ENCODE measurements at places on chromosomes 1 and 21. TPM values are rescaled to one million over a fixed set of nuclear protein-coding genes. Genes with fewer than 3 reads are reported as not detected.

DNA sequence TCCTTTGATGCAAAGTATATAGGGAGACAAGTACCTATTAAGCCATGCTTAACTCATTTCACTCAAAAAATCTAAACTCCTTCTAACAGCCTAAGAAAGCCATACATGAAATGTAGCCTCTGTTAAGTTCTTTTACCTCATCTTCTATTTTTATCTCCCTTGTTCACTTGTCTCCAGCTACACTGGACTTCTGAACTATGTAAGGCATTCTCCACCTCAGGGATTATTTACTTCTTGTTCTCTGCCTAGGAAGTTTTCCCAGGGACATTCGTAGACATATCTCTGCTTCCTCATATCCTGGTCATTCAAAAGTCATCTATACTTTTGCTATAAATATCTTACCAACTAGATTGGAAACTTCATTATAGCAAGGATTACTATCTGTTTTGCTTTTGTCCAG lies 96.9 kb downstream of the COP1 start:
- DNase-seq = no peak

GRCh38 chr1:54559111-54559548 lies 11.1 kb downstream of the ACOT11 start:
- no peak for DNase-seq

GRCh38 chr1:176696109-176696508 lies 233.1 kb downstream of the PAPPA2 start:
- no peak for DNase-seq

- DNase-seq = no peak
These were observed 7.9 kb downstream of the UBE2T start for GRCh38 chr1:202333861-202334260.

- DNase-seq = no peak
These were observed 182.1 kb upstream of the ADAMTS5 start for GRCh38 chr21:27149034-27149433.

DNA sequence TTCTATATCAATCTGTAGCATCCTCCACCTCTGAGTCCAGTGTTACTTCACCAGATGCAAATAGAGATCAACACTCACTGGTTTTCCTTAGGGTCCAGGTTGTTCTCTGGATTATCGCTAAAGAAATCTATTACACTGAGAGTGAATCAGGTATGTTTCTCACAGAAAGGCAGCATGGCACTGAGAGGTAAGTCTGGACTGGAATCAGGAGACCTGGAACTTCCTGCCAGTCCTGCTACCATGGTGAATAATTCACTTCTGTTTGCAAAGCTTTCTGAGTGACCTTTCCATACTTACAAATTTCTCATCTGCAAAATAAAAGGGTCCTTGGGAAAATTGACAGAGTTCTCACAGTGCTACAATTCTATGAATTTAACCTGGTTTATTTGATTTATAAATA lies 1583.3 kb downstream of the MRPL39 start:
- DNase-seq = no peak

DNA sequence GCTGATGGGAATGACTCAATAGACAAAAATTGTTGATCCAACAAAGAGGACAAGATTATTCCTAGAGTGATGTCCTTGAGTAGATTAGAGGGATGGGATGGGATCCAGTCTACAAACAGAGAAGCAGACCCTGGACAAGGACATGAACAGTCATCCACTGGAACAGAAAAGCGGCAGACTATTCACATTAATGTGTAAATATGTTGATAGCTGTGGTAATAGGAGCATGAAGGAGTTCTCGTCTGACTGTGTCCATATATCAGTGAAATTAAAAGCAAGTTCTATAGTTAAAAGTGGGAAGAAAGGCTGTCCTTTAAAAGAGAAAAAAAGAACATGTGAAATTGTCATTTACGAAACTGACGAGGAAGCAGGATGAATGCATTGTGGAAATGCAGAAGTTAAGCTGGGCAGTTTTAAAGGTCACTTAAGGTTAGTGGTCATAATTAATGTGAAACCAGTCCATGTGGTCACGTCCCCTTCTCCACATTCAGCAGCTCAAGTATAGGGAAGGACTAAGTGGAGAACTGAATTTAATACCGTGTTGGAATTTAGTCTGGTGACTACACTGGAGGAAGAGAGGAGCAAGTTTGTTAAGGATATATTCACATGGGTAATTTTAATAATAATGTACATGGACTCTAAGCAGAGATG lies 62.1 kb downstream of the PIK3R3 start:
- DNase-seq = no peak

DNA sequence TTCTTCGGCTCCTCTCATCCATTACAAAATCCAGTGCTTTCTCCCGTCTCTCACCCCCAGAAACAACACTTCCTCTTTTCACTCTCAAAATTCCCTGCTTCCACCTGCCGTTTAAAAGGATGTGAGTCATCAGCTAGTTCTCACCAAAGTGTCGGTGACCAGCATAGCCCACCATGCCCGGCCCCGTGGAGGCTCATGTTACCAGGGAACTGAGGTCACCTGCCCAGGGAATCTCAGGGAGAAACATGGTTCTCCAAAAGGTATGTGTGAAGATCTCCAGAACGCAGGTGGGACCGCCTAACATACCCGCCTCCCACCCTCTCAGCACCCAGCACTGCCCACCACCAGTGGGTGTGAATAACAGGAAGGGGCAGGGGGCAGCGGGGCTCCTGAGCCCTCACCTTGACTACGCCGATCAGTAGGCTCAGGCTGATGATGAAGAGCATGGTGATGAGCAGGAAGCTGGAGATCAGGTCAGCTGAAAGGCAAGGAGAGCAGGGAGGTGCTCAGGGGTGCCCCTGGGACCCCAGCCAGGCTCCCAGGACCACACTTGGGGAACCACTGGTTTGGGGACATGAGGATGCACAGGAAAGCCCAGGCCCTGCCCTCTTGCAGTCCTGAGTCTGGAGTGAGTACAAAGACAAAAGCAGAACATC lies 16.2 kb downstream of the LAPTM5 start:
- no peak for DNase-seq

DNA sequence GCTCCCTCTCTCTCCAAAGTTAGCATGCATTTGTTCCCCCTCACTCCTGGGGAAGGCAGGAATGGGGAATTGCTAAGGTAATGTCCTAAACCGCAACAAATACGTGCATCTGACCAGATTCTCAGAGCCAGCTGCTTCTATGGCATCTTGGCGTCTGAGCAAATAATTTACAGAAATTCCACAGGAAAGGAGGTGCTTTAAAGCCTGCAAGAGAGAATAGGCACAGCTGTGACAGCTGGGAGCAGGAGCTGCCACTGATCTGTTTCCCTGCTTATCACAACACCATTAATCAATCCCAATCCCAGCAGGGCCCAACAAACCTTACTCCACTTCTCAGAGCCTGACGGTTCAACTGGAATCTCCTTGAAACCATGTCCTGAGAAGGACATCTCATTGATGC lies 83.5 kb upstream of the ZNF281 start:
- no peak for DNase-seq

GRCh38 chr1:45785583-45785982 lies 17.8 kb upstream of the MAST2 start:
- peak; percentile 30 for DNase-seq

- DNase-seq = no peak
These were observed 10.6 kb upstream of the LEPR start for GRCh38 chr1:65409816-65410326.

GRCh38 chr1:147078606-147079399 lies 93.5 kb downstream of the PRKAB2 start:
- no peak for DNase-seq

- DNase-seq = peak; percentile 7
These were observed 64.1 kb downstream of the TIAM1 start for GRCh38 chr21:31279986-31280385.

- no peak for DNase-seq
These were observed 14.2 kb downstream of the RHOC start for GRCh38 chr1:112692681-112693080.

GRCh38 chr1:14522077-14522925 lies 76.2 kb upstream of the KAZN start:
- no peak for DNase-seq

DNA sequence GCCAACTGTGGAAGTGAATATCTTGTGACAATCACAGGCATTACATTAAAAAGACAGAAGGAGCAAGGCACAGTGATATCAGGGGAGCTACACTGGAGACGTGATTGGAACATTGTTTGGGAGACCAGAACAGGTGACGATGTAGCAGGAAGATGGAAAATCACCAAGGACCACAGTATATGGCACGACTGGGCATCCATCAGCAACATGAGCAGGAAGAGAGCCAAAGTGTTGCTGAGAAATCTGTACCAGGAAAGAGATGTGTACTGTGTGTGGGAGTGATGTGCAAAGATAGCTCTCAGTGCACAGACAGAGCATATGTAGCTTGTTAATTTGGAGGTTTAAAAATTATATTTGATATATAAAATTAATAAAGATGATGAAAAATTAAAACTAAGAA lies 790.6 kb upstream of the ADGRL2 start:
- DNase-seq = no peak

DNA sequence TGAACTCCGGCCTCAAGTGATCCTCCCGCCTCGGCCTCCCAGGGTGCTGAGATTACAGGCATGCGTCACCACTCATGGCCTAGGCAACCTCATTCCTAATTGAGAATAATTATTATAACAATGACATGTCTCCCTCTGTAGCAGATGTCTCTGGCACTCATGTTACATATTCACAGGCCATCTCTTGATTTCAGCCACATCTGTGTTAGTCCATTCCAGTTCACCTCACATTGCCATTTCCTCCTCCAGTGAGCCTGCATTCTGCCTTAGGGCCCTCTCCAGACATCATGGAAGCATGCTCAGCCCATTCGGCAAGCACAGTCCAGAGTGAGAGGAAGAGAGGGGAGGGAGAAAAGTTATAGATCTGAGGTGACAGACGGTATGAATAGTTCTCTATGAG lies 32.5 kb downstream of the CDKN2C start:
- no peak for DNase-seq

DNA sequence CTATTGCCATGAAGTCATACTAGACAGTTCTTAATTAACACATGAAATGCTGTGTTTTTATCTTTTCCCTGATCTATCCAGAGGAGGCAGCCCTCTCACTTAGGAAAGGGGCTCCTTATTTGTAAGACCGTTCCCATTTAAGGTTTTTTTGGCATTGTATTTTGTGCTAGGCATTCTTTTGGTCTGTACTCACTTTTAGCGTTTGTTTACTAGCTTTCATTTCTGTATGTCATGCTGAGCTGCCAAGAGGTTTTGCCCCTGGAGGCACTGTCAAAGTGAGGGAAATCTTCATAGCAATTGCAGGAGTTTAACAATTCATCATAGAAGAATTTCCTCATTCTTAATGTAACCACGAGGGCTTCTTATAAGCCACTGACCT lies 59.5 kb downstream of the MTR start:
- DNase-seq = no peak

DNA sequence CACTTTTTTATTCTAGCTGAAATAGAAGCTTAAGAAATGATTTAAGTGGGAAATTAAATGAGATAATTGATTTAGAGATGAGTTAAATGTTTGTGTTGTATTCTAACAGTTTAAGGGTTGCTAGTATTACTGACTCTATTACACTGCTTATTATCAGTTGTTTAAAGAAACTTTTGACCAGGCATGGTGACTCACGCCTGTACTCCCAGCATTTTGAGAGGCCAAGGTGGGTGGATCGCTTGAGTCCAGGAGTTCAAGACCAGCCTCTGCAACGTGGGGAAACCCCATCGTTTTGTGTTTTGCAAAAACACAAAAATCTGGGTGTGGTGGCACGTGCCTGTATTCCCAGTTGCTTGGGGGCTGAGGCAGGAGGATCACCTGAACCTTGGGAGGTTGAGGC lies 14.2 kb downstream of the CLIC4 start:
- no peak for DNase-seq

DNA sequence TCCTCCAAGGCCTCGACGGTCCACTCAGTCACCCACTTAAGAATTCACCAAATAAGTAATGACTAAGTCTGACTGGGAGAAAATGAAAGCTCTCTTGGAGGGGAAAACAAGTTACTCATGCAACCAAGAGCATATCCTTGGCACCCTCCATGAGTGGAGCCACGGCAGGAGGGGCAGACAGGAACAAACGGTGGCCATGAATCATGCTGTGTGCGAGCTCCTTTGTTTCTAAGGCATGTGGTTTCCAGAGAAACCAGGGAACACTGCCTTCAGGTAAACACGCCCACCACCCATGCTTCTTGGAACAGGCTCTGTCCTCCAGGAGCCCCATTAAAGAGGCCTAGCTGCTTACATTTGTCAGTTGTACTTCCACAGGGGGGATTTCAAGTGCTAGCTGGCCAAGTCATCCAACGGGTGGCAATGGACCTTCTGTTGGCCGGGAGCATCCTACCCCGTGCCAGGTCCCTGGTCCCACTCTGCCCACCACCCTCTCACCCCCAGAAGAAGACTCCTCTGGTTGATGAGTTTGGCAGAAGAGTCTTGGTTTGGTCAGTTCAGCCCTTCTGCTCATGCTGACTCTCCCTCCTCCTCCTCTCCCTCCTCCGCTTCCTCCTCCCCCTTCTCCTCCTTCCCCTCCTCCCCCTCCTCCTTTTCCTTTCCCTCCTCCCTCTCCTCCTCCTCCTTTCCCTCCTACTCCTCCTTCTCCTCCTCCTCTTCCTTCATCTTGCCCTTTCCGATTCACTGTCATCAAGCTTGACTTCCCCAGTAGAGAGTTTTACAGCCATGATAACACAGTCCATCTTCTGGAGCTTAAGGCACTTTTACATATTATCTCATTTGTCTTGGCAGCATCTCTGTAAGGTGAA lies 107.6 kb downstream of the CCDC185 start:
- peak; percentile 27 for DNase-seq

- no peak for DNase-seq
These were observed 100.8 kb downstream of the PCP4 start for GRCh38 chr21:39968010-39968409.

DNA sequence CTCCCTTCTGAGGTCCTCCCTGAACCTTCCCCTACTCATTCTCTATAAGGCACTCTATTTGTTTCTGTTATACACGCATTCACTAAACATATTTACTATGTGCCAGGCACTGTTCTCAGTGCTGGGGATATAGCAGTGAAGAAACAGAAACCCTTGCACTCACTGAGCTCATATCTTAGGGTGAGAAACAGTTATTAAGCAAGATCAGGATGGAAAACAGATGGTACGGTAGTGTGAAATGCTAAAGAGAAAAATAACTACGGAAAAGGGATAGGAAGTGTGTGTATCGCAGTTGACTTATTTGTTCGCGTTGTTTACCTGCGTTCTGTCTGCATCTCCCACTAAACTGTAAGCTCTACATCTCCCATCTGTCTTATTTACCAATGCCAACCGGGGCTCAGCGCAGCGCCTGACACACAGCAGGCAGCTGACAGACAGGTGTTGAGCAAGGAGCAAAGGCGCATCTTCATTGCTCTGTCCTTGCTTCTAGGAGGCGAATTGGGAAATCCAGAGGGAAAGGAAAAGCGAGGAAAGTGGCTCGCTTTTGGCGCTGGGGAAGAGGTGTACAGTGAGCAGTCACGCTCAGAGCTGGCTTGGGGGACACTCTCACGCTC lies 572 bp downstream of the CYB5RL start:
- no peak for DNase-seq

SMIM1 gene
- total RNA-seq = 3.4 TPM

KCNH1 gene
- not detected for total RNA-seq

SLC16A4 gene
- total RNA-seq = 0.44 TPM

VSIG8 gene
- total RNA-seq = not detected

NBPF10 gene
- total RNA-seq = 2.5 TPM

OR2W3 gene
- total RNA-seq = not detected

ALPL gene
- total RNA-seq = not detected

HES4 gene
- 9.9 TPM for total RNA-seq
